ENCODE measurements at places on chromosomes 16 and 17.

GRCh38 chr17:47223460-47223859 is 14.3 kb downstream of the MYL4 start:
- DNase-seq: no peak

DNA sequence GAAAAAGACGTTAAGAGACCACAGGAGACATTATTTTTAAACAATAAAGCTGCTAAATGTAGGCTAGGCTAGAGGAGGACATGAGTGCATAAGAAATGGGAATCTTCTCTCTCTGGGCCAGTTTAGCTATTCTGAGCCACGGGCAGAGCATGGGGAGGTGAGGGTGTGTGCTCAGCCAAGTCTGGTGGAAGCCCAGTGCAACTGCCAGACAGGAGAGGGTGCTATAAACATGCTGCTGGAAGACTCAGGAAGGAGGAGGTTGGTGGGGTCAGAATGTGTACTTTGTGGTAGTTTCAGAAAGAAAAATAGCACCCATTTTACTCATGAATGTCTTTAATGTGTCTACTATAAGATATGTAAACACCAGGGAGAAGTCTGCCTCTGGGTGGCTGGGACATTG is 5.9 kb upstream of the SDK2 start:
- no peak for DNase-seq

- no peak for DNase-seq
Observed at GRCh38 chr16:85617948-85618347, 4.8 kb downstream of the GSE1 start.

- no peak for DNase-seq
Observed at GRCh38 chr16:83472776-83473501, 334.8 kb upstream of the HSBP1 start.

- DNase-seq: no peak
Observed at GRCh38 chr16:87802670-87803069, 36.9 kb upstream of the KLHDC4 start.

- no peak for DNase-seq
Observed at GRCh38 chr16:3094289-3095027, 4.6 kb downstream of the ZSCAN10 start.

- DNase-seq: no peak
Observed at GRCh38 chr16:55663765-55664677, 8.2 kb downstream of the SLC6A2 start.

- DNase-seq: no peak
Observed at GRCh38 chr17:82645516-82645915, 2.7 kb downstream of the WDR45B start.

GRCh38 chr17:7944326-7944725 is 12.3 kb downstream of the CNTROB start:
- no peak for DNase-seq

- DNase-seq: no peak
Observed at GRCh38 chr16:29664091-29664921, 1.3 kb downstream of the SPN start.

- DNase-seq: no peak
Observed at GRCh38 chr16:87457061-87457611, 35.7 kb downstream of the ZCCHC14 start.

DNA sequence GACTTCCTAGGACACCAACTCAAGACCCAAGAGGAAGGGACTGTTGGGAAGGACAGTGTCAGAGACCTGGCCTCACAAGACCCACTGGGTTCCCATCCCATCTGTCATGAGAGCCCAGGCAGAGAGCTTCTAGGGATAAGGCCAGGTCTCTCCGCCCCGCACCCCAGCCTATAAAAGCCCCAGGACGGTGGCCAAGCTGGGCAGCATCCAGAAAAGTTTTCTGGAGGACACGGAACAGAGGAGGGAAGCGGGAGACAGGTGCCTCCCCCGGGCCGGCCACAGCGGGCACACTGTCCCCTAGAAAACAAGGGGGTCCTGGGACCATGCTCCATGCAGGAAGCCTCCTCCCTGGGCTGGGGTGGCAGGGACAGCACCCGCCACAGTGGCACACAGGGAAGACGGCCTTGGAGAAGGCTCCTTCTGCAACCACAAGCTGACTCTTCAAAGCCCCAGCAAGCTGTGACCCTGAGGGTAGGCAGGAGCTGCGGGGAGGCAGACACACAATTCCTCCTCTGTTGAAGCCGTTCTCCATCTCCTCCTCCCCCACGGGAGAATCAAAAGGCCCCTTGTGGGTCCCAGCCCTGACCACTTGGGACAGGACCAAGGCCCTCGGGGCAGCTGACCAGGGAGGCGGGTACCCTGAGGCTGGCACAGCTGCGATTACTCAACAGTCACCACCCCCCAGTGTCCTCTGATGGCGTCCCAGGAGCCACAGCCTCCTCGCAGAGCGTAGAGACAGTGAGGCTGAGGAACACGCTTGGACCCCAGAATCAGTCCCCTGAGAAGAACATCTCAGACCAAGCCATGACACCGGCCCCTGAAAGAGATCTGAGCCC is 26.1 kb downstream of the TRPV3 start:
- DNase-seq: no peak

- DNase-seq: no peak
Observed at GRCh38 chr16:14248791-14249190, 177.7 kb downstream of the MRTFB start.

GRCh38 chr17:32253117-32253611 is 12.5 kb upstream of the RHBDL3 start:
- DNase-seq: peak; percentile 39

- DNase-seq: no peak
Observed at GRCh38 chr16:75821117-75821516, 94.8 kb upstream of the CPHXL start.
